Activated B cell treated with CpG ODN at 0.5 μM for 24 hours (primary cell): ENCODE measurements at places on chromosomes 2 and 18. TPM values are rescaled to one million over a fixed set of nuclear protein-coding genes. Genes with fewer than 3 reads are reported as not detected.

DNA sequence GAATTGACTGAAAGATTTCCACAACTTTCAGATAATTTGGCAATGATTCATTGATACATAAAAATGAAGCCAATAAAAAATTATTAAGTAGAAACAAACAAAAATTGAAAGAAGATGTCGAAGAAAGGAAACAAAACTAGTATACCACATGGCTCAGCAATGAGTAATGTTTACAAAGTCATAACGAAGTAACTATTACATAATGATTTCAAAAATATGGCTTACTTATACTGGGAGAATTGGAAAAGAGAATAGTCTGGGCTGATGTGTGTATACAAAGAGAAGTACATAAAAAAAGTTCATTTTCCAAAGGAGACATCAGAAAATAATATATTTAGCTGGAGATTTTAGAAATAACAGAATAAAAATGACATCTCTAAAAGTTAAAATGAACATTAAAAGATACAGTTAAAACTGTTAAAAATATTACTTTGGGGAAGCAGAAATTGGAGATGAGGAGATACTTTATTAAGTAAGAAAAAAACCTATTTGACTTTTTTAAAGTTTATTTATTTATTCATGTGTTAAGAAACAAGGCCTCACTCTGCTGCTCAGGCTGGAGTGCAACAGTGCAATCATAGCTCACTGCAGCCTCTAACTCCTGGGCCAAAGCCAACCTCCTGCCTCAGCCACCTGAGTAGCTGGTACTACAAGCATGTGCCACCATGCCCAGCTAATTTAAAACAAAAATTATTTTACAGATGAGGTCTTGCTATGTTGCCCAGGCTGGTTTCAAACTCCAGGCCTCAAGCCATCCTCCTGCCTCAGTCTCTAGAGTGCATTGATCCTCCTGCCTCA lies 409.7 kb upstream of the PIK3C3 start:
- no peak for DNase-seq

- DNase-seq = no peak
Measured at GRCh38 chr2:3871002-3871401, 167.6 kb downstream of the DCDC2C start.

DNA sequence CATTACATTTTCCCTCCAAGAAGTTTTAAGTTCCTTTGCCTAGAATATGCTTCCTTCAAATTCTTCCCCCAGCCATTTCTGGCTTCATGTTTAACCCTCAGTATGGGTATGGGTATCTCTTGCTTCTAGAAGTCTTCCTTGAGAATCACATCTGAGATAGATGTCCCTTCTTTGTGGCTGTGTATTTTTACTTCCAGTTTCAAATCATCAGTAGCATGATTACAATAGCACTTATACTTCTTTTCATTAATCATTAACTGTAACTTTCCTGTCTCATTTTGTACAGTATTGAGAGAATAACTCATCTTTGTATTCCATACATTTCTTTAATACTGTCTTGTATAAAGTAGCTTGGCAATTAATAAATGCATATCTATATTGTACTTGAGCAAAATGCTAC lies 17.3 kb upstream of the PDE1A start:
- no peak for DNase-seq

GRCh38 chr2:26584191-26584590 lies 57.0 kb downstream of the CIB4 start:
- no peak for DNase-seq

GRCh38 chr2:191701029-191701428 lies 23.1 kb downstream of the NABP1 start:
- no peak for DNase-seq

ALLC gene
- total RNA-seq = not detected in 2 replicates

UNC80 gene
- total RNA-seq = not detected in 2 replicates

SAG gene
- total RNA-seq = 0.04 TPM in 1 of 2 replicates, not detected in the other

CIAO1 gene
- total RNA-seq = 65.6 and 71.6 TPM in 2 replicates

GRCh38 chr2:205658572-205658971 lies 23.7 kb upstream of the NRP2 start:
- DNase-seq = no peak

GRCh38 chr2:165113414-165113813 lies 90.4 kb downstream of the SCN3A start:
- no peak for DNase-seq

SFT2D3 gene
- total RNA-seq = 9.6 and 10.1 TPM in 2 replicates

DNA sequence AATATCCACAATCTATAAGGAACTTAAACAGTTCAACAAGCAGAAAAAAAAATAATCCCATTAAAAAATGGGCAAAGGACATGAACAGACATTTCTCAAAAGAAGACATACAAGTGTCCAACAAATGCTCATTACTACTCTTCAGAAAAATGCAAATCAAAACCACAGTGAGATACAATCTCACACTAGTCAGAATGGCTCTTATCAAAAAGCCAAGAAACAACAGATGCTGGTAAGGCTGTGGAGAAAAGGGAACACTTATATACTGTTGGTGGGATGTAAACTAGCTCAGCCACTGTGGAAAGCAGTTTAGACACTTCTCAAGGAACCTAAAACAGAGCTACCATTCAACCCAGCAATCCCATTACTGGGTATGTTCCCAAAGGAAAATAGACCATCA lies 7.2 kb upstream of the CRYGB start:
- no peak for DNase-seq

DNA sequence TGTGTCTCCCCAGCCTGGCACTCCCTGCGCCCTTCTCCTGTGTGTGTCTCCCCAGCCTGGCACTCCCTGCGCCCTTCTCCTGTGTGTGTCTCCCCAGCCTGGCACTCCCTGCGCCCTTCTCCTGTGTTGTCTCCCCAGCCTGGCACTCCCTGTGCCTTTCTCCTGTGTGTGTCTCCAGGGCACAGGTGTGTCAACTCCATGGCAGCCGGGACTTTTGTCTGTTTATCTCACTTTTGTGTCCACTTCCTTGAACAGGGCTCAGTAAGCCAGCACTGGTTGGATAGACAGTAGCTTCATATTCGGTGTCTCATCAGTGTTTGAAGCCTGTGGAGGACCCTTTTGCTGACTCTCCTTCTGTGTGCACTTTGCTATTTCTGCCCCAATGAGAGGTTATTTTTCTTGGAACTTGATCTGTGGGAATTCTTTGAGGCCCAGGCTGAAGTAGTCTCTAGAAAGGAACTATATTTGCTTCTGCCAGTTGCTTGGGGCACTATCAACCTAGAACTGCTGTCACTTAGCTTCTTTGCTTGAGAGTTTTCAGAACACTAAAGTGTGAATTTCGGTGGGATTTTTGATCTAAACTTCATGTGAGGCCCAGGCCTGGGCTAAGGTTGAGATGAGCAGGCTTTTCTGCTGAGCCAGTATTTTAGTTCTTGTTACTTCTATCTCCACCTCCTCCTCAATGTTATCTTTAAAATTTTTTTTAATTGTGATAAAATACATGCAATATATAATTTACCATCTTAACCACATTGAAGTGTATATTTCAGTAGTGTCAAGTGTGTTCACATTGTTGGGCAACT lies 8.3 kb upstream of the ASB1 start:
- DNase-seq = no peak

GRCh38 chr2:153589586-153589985 lies 111.0 kb upstream of the RPRM start:
- no peak for DNase-seq

DNA sequence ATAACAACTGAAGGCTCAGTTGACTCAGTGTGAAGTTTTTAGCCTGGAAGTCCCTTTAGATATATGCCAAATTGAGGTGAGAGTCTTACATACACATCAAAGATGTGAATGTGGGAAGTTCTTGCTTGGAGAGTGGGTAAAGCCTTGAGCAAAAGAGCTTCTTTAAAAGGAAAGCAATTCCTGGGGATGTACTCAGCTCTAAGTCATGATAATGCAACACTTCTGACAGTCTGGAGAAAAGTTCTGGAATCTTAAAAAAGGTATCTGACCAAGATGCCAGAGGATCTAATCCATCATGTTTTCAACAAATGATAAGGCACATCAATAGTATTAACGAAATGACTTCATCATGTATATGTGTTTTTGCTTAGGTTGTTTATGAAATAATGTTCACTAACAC lies 351.2 kb downstream of the CDH19 start:
- DNase-seq = no peak

GRCh38 chr2:148721991-148722777 lies 77.6 kb downstream of the EPC2 start:
- DNase-seq = no peak

- DNase-seq = no peak
Measured at GRCh38 chr2:204306667-204307066, 238.6 kb upstream of the PARD3B start.

DNA sequence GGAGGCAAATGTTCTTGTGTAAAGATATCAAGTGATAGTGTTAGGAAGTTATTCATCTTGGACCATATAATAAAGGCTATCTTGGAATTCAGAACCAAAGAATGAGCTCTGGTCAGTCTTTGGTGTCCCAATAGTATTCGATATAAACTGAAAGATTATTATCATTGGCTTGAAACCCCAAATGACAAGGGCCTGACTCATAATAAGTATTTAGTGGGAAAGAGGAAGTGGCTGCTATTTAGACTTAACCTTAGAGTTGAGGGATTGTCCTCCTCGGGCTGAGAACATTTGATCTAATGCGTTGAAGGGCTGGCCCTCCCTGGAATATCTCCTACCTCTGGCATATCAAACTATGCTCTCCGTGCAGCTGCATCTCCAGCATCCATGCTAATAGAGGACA lies 67.5 kb downstream of the CDH20 start:
- DNase-seq = no peak

AMMECR1L gene
- total RNA-seq = 14.9 and 15.5 TPM in 2 replicates

- no peak for DNase-seq
Measured at GRCh38 chr18:63138436-63139340, 180.9 kb downstream of the BCL2 start.

DNA sequence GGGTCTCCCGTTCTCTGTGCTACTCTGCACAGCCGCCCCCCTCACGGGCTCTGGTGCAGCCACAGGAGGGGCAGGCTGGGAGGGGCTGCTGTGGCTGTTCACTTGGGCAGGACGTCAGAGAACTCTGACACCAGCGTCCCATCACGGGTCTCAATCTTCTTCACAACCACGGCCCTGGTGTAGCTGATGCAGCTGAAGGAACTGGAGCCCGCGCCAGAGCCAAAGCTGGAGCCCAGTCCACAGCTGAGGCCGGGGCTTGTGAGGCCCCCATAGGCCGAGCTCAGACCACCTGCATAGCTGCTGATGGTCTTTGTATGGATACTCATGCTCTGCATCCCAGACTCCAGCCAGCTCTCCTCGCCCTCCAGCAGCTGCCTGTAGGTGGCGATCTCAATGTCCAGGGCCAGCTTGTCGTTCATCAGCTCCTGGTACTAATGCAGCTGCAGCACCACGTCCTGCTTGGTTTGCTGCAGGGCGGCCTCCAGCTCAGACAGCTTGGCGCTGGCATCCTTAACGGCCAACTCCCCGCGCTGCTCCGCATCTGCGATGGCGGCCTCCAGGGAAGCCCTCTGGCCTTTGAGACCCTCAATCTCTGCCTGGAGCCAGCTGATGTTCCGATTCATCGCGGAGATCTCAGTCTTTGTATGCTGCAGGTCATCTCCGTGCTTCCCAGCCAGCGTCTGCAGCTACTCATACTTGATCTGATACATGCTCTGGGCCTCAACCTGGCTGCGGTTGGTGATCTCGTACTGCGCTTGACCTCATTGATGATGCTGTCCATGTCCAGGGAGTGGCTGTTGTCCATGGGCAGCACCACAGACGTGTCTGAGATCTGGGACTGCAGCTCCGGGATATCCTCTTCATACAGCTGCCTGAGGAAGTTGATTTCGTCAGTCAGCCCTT lies 7.4 kb upstream of the DUSP19 start:
- no peak for DNase-seq

CFC1 gene
- not detected in 2 replicates for total RNA-seq

FOXD4L1 gene
- total RNA-seq = 0.17 and 0.35 TPM in 2 replicates

TMEM37 gene
- 0.37 and 0.51 TPM in 2 replicates for total RNA-seq

ZNF892 gene
- 4.0 and 4.3 TPM in 2 replicates for total RNA-seq

DNA sequence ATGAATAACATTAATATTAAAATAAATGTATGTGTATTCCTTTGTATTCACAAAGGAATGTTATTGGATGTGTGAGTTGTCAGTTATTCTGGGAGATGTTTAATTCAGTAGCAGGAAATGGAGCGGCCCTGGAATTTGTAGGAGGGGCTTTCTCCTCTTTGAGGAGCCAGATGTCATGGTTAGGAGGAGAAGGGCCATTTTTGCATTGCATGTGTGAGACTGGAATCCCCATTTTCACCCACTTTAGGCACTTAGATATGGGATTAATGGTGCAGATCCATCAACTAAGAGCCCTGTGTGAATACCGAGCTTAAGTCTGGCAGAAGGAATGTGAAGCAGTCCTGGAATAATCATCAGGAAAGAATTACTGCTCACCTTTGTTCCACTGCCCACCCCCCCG lies 439.2 kb downstream of the PARD3B start:
- no peak for DNase-seq

GRCh38 chr18:79117385-79117784 lies 48.2 kb downstream of the ATP9B start:
- no peak for DNase-seq

UGT1A10 gene
- not detected in 2 replicates for total RNA-seq

DNA sequence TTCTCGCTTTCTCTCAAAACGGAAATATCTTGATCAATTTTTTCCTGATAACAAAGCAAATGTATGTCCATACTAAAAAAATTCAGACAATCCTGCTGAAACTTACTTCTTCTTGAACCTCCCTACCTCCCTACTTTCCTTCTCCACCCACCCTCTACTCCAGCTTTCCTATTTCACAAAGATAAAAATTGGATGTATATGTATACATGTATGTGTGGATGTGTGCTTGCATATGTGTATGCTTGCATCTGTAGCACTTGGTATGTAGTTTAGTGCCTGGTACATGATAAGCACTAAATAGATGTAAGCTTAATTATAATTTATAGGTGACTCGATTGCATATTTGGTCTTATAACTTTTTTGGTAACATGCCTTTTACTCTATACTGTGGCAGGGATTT lies 167.5 kb upstream of the ITGA4 start:
- no peak for DNase-seq

- no peak for DNase-seq
Measured at GRCh38 chr2:105778080-105778607, 33.4 kb downstream of the NCK2 start.

- DNase-seq = no peak
Measured at GRCh38 chr2:189521699-189522434, 58.7 kb downstream of the SLC40A1 start.

DNA sequence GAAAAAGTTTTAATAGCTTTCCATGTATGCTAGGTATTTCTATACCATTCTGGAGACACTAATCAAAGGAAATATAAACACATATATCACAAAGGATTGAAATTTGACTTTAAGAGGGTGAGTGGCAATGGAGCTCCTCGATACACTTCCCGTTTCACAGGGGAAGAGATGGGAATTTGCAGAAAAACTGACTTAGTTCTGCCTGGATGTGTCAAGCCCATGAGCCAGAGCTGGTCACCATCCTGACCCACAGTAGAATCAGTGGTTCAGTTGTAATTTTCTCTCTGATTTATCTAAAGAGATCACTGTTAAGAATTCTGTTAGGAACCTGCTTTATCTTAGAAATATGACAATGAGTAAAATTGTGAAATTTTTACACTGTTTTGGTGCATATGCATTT lies 34.2 kb downstream of the PLCL1 start:
- DNase-seq = no peak
